ENCODE measurements at places on chromosomes 6 and 20.

GRCh38 chr20:56653211-56653610 lies 24.1 kb downstream of the TFAP2C start:
- DNase-seq, result no peak

DNA sequence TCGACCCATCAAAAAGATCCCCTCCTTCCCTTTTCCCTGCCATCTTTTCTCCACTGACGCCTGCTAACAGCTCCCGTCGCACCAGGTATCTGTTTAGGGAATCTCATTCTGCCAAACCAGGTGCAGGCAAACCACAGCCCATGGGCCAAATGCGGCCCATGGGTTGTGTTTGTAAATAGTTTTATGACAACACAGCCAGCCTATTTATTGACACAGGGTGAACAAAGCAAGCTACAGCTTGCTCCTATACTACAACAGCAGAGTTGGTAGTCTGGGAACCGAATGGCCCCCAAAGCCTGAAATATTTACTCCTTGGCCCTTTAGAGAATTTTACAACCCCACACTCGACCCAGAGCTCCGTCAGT lies 16.4 kb downstream of the NFATC2 start:
- DNase-seq, result no peak

- DNase-seq, result no peak
These were observed 186.1 kb downstream of the ADAT2 start for GRCh38 chr6:143264379-143264778.

- no peak for DNase-seq
These were observed 11.0 kb downstream of the TMEM14C start for GRCh38 chr6:10733863-10734262.

DNA sequence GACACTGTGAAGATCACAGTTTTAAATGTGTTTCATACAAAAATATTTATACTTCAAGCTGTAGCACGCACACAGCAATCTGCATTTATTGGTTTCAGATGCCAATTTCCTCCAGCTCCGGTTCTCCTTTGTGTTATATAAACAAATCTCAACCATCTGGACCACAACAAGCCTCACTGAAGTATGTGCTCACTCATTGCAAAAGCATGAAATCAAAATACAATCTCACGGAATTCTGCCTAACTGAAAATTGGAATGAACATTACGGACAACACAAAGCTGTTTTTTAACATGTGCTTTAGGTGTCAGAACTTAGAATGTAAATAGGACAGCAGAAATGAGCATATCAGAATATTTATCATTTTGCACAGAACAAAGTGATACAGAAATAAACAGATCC lies 38.0 kb downstream of the RCAN2 start:
- no peak for DNase-seq

DNA sequence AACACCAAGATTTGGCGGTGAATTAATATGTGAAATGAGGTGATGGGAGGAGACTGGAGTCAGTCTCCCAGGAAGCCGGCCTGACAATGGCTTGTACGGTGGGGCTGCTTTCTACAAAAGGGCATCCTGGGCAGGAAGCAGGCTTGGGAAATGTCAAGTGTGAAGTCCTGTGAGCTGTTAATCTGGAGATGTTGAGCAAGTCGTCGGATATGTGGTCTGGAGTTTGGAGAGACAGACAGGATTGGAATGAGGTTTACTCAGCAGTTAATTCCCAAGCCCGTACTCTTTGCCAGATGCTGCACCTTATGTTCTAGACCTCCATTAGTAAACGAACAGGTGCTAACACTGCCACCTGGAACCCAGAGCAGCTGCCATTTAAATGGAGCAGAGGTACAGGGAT lies 107.7 kb upstream of the FOXC1 start:
- DNase-seq, result no peak

GRCh38 chr6:117072134-117072533 lies 193.2 kb upstream of the VGLL2 start:
- no peak for DNase-seq

DNA sequence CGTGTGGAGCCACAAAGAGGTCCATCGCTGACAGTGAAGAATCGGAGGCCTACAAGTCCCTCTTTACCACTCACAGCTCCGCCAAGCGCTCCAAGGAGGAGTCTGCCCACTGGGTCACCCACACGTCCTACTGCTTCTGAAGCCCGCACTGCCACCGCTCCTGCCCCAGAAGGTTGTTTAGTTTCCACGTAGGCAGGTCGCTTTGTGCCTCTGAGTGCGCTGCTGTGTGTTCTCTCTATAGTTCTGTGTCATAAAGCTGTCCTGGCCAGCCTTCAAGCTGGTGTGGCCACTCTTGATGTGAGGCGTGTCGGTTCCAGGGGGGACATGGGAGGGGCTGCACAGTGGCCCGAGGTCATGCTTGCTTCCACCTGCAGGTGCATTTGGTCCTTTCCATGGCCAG lies 6.4 kb upstream of the FAM209A start:
- DNase-seq, result no peak

GRCh38 chr6:142760152-142760551 lies 184.8 kb downstream of the HIVEP2 start:
- no peak for DNase-seq

DNA sequence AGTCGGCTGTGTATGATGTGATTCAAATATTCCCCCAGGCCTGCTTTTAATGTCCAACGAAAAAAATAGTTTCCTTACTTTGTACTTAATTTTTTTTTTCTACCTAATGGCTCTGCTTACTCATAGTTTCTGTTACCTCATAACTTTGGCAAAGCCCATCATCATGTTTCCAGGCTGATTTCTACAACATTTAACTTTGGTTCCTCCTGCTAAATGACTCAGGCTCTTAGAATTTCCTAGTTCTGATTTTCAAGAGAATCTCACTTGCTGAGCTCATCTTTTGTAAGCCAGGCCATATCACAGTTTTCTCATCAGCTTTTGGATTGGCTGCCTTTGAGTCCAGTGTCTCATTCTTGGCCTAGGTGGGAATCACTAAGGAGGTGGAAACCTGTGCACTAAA lies 323.1 kb downstream of the HDGFL1 start:
- DNase-seq, result no peak

- no peak for DNase-seq
These were observed 90.1 kb downstream of the LMBRD1 start for GRCh38 chr6:69706724-69707123.
